Activated naive CD4-positive, alpha-beta T cell treated with anti-CD3 and anti-CD28 coated beads, Interleukin-2, amount 10 ng/mL, durations not matched to agents 5 hours and 36 hours (primary cell): ENCODE measurements at places on chromosomes 2 and 18. TPM values are rescaled to one million over a fixed set of nuclear protein-coding genes. Genes with fewer than 3 reads are reported as not detected.

FBLN7 gene
- 17.3 TPM for total RNA-seq

REG1B gene
- not detected for total RNA-seq

CPLX4 gene
- not detected for total RNA-seq

NIFK gene
- 72.6 TPM for total RNA-seq

WDSUB1 gene
- total RNA-seq = 5.3 TPM

ELOA2 gene
- not detected for total RNA-seq

TUBB8B gene
- total RNA-seq = not detected

IL1R2 gene
- total RNA-seq = not detected

PAIP2B gene
- 2.2 TPM for total RNA-seq

KANSL1L gene
- total RNA-seq = 6.7 TPM

FKBP1B gene
- 0.58 TPM for total RNA-seq

ZBTB7C gene
- 0.53 TPM for total RNA-seq

LPIN1 gene
- total RNA-seq = 60.0 TPM

CCDC74B gene
- total RNA-seq = 0.77 TPM

IL1RL2 gene
- total RNA-seq = not detected

TMEM169 gene
- 3.0 TPM for total RNA-seq

FBXO15 gene
- total RNA-seq = 0.63 TPM

CYBRD1 gene
- total RNA-seq = 0.51 TPM

MAP3K20 gene
- total RNA-seq = 12.2 TPM

ZNF385B gene
- not detected for total RNA-seq

FER1L5 gene
- not detected for total RNA-seq

IL36A gene
- total RNA-seq = not detected

ARHGEF4 gene
- total RNA-seq = 1.4 TPM

ABCA12 gene
- total RNA-seq = not detected

RBFA gene
- total RNA-seq = 21.1 TPM

HJURP gene
- 93.8 TPM for total RNA-seq

SOX11 gene
- not detected for total RNA-seq

ACVR1C gene
- 1.8 TPM for total RNA-seq

NDC80 gene
- total RNA-seq = 66.9 TPM

GLI2 gene
- 0.88 TPM for total RNA-seq

NXPH2 gene
- total RNA-seq = not detected

CCDC102B gene
- 2.3 TPM for total RNA-seq

PAPOLG gene
- total RNA-seq = 21.2 TPM

PLGLB1 gene
- 6.9 TPM for total RNA-seq

MOGAT1 gene
- not detected for total RNA-seq
